SJSA1 (cell line): ENCODE measurements at places on chromosomes 7 and 10.

GRCh38 chr7:14714161-14714728 is 188.3 kb downstream of the DGKB start:
- no peaks in the 10 kb centered on the region for H3K4me1 ChIP-seq
- H3K27ac ChIP-seq: no peak overlapping the region
- no peak overlapping the region for H3K4me3 ChIP-seq
- no peaks in the 10 kb centered on the region for H3K27me3 ChIP-seq
- no peak for DNase-seq
- no peaks in the 10 kb centered on the region for H3K36me3 ChIP-seq

GRCh38 chr7:157687158-157687557 is 350.4 kb downstream of the DNAJB6 start:
- H3K27ac ChIP-seq: no peak overlapping the region
- no peaks in the 10 kb centered on the region for H3K4me1 ChIP-seq
- no peak for DNase-seq
- no peaks in the 10 kb centered on the region for H3K27me3 ChIP-seq

- H3K27me3 ChIP-seq: no peaks in the 10 kb centered on the region
- no peaks in the 10 kb centered on the region for H3K4me1 ChIP-seq
- DNase-seq: peak; percentile 32
- H3K36me3 ChIP-seq: no peaks in the 10 kb centered on the region
- H3K4me3 ChIP-seq: no peak overlapping the region
Observed at GRCh38 chr10:131848741-131849590, 51.8 kb upstream of the PPP2R2D start.

DNA sequence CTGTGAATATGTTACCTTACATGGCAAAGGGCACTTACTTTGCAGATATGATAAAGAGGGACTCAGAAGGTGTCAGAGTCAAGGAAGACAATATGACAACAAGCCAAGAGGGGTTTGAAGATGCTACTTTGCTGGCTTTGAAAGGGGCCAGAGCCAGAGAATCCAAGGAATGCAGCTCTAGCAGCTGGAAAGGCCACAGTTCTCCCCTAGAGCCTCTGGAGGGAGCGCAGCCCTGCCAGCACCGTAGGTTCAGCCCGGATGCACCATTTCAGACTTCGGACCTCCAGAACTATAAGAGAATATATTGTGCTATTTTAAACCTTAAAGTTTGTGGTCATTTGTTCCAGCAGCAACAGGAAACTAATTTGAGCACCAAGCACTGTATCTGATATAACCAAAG is 32.9 kb upstream of the WDR11 start:
- H3K36me3 ChIP-seq: no peaks in the 10 kb centered on the region
- DNase-seq: no peak
- H3K4me3 ChIP-seq: no peak overlapping the region
- no peak overlapping the region for H3K27ac ChIP-seq

GRCh38 chr7:31954500-31954899 is 115.7 kb downstream of the PDE1C start:
- no peaks in the 10 kb centered on the region for H3K36me3 ChIP-seq
- peaks cover 17% of the 10 kb centered on the region for H3K4me1 ChIP-seq
- no peak overlapping the region for H3K4me3 ChIP-seq
- no peak overlapping the region for H3K27ac ChIP-seq

GRCh38 chr10:88392222-88392621 is 190.9 kb downstream of the RNLS start:
- H3K4me3 ChIP-seq: no peak overlapping the region
- DNase-seq: no peak
- H3K36me3 ChIP-seq: no peaks in the 10 kb centered on the region
- H3K4me1 ChIP-seq: no peaks in the 10 kb centered on the region
- H3K27ac ChIP-seq: no peak overlapping the region
- H3K27me3 ChIP-seq: no peaks in the 10 kb centered on the region

- DNase-seq: no peak
- no peaks in the 10 kb centered on the region for H3K36me3 ChIP-seq
- H3K4me1 ChIP-seq: no peaks in the 10 kb centered on the region
- H3K27ac ChIP-seq: no peak overlapping the region
Observed at GRCh38 chr7:91784469-91784868, 96.0 kb downstream of the MTERF1 start.

- DNase-seq: no peak
- H3K27ac ChIP-seq: no peak overlapping the region
- H3K36me3 ChIP-seq: no peaks in the 10 kb centered on the region
- H3K27me3 ChIP-seq: no peaks in the 10 kb centered on the region; the same call in 1 of the 2 replicates
Observed at GRCh38 chr7:36887233-36887632, 162.9 kb upstream of the AOAH start.

GRCh38 chr7:137476937-137477336 is 133.4 kb upstream of the PTN start:
- H3K27ac ChIP-seq: no peak overlapping the region
- DNase-seq: no peak
- H3K27me3 ChIP-seq: no peaks in the 10 kb centered on the region
- H3K4me3 ChIP-seq: no peak overlapping the region
- no peaks in the 10 kb centered on the region for H3K36me3 ChIP-seq

GRCh38 chr10:6217611-6218010 is 14.9 kb downstream of the PFKFB3 start:
- H3K4me3 ChIP-seq: no peak overlapping the region
- H3K27ac ChIP-seq: peak overlapping the region; percentile 13; the same call in 1 of the 2 replicates

GRCh38 chr10:44587488-44588318 is 202.8 kb upstream of the CXCL12 start:
- no peak overlapping the region for H3K4me3 ChIP-seq
- peaks cover 10% of the 10 kb centered on the region; the same call in 1 of the 2 replicates for H3K4me1 ChIP-seq
- no peaks in the 10 kb centered on the region for H3K36me3 ChIP-seq
- DNase-seq: no peak
- no peaks in the 10 kb centered on the region for H3K27me3 ChIP-seq

- no peaks in the 10 kb centered on the region for H3K4me1 ChIP-seq
- no peaks in the 10 kb centered on the region for H3K27me3 ChIP-seq
- DNase-seq: no peak
- H3K36me3 ChIP-seq: no peaks in the 10 kb centered on the region
Observed at GRCh38 chr7:53111031-53111430, 75.6 kb downstream of the POM121L12 start.

DNA sequence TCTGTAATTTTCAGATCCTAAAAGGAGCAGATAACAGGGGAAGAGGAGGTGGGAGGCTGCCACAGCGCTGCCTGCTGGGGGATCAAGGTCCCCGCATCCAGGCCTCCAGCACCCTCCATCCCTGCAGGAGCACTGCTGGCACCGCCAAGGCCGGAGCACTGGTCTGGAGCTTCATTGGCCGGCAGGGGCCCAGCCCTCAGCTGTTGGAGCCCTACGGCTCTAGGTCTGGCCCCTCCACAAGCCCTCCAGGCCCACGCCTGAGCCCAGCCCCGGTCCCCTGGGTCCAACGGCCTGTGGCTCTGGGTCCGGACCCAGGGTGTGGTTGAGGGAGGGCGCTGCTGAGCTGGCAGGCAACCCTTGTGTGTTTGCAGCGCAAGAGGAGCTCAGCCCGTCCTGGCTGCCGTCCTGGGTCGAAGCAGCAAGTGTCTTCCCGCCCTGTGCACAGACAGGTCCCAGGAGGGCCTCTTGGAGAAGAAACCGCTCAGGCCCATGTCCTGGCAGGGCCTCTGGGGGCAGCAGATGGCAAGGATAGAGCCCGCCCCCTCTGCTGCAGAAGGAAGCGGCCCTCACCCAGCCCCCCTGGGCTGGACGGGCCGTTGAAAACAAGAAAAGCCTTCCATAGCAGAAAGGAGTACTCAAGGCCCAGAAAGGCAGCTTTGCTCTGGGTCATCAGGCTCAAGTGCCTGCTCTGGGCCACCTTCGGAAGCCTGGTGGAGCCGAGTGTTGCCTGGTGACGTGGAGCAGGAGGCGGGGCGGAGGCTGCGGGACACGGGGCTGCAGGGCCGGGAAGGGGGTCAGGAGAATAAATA is 54.3 kb upstream of the TNRC18 start:
- DNase-seq: no peak
- H3K36me3 ChIP-seq: peaks cover 14% of the 10 kb centered on the region

DNA sequence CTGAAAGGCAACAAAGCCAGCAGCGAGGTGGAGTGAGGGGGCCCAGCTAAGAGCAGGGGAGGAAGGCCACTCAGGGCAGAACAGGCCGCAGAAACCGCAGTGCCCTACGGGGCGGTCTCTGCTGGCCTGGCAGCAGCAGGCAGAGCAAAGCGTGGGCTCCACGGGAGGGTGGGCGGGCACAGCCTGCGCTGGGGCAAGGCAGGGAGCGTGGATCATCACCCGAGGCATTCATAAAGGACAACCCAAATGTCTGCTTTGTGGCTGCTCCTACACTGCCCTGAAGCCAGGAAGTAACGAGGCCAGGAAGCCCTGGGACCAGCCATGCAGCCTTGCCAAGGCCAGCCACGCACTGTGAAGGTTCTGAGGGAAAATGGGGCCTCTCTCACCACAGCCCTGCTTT is 127.5 kb downstream of the MAD1L1 start:
- peaks cover 5% of the 10 kb centered on the region; the same call in 1 of the 2 replicates for H3K36me3 ChIP-seq
- H3K27ac ChIP-seq: no peak overlapping the region
- H3K4me1 ChIP-seq: peaks cover 23% of the 10 kb centered on the region
- DNase-seq: no peak
- no peak overlapping the region for H3K4me3 ChIP-seq
- H3K27me3 ChIP-seq: no peaks in the 10 kb centered on the region

GRCh38 chr10:23314835-23315239 is 29.8 kb downstream of the C10orf67 start:
- H3K4me3 ChIP-seq: no peak overlapping the region
- H3K36me3 ChIP-seq: no peaks in the 10 kb centered on the region
- no peaks in the 10 kb centered on the region for H3K27me3 ChIP-seq
- peak; percentile 35 for DNase-seq
- no peaks in the 10 kb centered on the region for H3K4me1 ChIP-seq
- H3K27ac ChIP-seq: no peak overlapping the region

- H3K27me3 ChIP-seq: 0 out of 2 replicates have a peak, but pooled peaks cover 2% of the 10 kb centered on the region
- peaks cover 7% of the 10 kb centered on the region for H3K4me1 ChIP-seq
- no peaks in the 10 kb centered on the region for H3K36me3 ChIP-seq
- no peak overlapping the region for H3K27ac ChIP-seq
- H3K4me3 ChIP-seq: no peak overlapping the region
Observed at GRCh38 chr10:48272682-48273081, 1.8 kb downstream of the FRMPD2 start.

GRCh38 chr10:108450280-108450679 is 1285.8 kb upstream of the SORCS1 start:
- no peak overlapping the region for H3K4me3 ChIP-seq
- DNase-seq: no peak
- no peak overlapping the region for H3K27ac ChIP-seq
